ENCODE measurements at places on chromosomes 11 and 22.

DNA sequence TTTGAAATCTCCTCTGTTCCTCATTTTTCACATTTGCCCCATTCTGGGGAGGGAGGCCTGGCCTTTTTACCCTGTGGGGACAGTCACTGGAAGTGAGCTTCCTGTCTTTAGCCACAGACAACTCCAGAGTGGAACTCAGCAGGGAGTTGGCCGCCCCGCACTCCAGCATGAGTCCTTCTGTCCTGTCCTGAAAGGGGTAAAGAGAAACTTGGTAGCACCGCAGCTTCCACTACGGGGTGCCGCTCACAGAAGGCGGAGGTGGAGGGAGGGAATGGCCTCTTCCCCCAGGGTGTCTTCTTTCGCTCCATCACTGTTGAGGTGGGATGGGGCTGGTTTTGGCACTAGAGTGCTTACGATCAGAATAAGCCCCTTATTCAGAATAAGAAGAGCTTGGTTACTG is 132.2 kb downstream of the ST3GAL4 start:
- DNase-seq = no peak

DNA sequence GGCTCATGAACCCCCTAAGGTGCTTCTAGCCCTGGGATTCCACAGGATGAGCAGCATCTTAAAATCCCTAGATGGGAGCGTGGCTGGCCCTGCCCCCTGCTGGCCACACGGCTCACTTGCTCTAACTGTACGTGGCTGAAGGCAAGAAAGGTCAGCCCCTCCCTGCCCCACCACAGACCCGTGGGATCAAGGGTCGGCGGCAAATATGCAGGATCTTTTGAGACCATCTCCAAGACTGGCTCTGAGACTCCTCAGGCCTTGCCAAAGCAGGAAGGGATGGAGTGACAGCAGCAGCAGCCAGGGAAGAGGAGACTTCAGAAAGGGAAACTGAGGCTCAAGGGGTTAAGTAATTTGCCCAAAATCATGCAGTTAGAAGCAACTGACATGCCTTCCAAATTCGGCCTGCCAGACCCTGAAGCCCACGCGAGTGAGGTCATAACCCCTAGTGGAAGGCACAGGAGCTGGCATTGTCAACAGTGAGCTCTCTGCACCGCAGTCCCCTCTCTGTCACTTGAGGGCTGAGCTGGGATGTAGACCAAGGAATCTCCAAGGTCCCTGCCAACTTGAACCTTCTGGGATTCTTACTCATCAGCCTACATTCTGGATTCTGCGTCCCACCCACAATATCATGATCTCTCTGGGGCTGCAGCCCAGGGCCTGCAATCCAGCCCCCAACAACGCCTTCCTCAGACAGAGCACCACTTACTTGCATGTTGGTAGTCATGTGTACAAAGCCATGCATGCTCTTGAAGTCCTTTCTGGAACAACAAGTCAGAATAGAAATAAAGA is 31.4 kb downstream of the CREB3L1 start:
- no peak for DNase-seq

- no peak for DNase-seq
Measured at GRCh38 chr11:32829157-32829679, 509 bp upstream of the PRRG4 start.

DNA sequence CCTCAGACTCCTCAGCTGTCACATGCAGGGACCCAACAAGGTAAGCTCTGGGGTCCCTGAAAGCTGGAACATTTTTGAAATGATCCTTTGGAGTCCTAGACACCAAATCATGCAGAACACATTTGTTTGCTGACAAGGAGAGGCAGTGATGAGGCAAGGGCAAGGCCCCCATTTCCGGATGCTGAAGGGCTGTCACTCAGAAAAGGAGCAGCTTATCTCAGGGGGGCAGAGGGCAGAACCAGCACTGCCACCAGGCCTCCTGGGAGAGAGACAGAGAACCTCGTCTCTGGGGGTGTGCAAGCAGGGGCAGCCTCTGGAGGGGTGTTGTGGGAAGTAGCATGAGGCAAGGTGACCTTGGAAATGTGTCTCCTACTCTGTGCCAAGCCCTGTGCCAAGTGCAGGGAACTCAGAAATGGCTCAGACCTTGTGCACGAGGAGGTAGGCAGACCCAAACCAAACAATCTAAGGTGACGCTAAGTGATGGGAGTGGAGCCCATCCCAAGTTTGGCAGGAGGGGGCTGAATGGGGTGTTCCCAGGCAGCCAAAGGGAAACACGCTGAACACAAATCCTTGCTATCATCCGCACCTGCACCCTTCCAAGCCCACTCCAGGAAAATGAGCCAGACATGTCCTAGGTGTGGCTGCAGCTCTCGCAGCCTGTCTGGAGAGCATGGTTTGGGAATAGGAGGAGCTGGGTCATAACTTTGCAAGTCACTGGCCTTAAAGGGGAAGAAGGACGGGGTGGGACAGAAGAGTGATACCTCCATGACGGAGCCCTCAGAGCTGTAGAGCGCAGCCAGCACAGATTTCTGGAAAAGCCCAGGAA is 94.2 kb downstream of the PDE2A start:
- DNase-seq = no peak

GRCh38 chr22:40189997-40190396 is 12.3 kb downstream of the TNRC6B start:
- no peak for DNase-seq

GRCh38 chr11:107756553-107756952 is 44.7 kb upstream of the SLN start:
- DNase-seq = no peak

All from fibroblast of skin of left quadriceps (primary cell).